ENCODE measurements at places on chromosomes 16 and 17.

- DNase-seq: no peak
These were observed 3.0 kb upstream of the CCL2 start for GRCh38 chr17:34252095-34252443.

DNA sequence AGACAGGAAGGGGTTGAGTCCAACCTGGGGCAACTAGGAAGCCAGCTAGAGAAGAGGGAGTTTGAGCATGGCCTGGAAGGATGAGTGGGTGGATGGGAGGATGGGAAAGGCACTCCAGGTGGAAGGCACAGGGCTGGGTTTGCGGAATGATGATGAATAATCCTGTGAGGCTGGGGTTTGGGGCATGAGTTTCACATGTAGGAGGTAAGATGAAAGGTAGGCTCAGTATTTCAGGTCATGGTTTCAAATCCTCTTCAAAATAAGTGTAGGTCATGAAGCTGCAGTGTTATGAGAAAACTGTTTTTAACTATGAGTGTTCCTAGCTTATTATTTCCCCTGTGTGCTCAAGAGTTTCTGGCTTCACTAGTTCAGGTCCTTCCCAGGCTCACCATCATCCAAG is 130.3 kb downstream of the SKAP1 start:
- DNase-seq: no peak

GRCh38 chr17:72943826-72944689 is 148.4 kb downstream of the SLC39A11 start:
- no peak for DNase-seq

GRCh38 chr16:24430954-24431760 is 108.2 kb upstream of the RBBP6 start:
- DNase-seq: no peak

GRCh38 chr16:82924075-82924854 is 297.5 kb downstream of the CDH13 start:
- no peak for DNase-seq

DNA sequence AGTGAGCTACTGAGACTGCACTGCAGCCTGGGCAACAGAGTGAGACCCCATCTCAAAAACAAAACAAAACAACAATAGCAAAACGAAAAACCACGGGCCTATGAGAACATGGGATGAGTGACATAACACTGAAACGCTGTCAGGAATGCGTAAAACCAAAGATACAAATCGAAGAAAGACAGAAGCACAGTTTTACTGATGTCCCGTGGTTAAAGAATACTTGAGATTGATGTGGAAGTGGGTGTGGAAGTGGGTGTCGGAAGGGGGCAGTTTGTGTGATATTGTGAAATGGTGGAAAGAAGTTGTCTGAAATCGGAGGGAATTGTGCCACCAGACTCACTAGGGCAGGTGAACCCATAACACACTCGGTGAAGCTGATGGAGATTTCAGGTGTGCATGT is 9.5 kb downstream of the ST6GALNAC2 start:
- DNase-seq: no peak

DNA sequence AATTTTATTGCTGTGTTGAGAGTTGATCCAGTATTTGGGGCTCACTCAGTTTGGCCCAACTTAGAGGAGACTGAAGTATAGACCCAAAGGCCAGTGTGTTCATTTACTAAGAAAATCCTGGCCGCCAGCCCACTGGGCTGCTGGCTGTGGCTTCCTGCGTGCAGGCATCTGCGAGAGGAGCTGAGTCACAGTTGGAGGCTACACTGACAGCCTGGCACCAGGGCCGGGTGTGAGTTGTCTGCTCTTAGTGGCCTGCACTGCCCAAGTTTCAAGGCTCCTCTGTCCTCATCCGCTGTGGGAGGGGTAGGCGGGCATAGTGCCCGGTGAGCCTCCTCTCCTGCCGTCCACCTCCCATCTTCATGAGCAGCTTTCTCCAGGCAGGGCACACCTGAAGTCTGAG is 54.2 kb downstream of the PLD6 start:
- no peak for DNase-seq

DNA sequence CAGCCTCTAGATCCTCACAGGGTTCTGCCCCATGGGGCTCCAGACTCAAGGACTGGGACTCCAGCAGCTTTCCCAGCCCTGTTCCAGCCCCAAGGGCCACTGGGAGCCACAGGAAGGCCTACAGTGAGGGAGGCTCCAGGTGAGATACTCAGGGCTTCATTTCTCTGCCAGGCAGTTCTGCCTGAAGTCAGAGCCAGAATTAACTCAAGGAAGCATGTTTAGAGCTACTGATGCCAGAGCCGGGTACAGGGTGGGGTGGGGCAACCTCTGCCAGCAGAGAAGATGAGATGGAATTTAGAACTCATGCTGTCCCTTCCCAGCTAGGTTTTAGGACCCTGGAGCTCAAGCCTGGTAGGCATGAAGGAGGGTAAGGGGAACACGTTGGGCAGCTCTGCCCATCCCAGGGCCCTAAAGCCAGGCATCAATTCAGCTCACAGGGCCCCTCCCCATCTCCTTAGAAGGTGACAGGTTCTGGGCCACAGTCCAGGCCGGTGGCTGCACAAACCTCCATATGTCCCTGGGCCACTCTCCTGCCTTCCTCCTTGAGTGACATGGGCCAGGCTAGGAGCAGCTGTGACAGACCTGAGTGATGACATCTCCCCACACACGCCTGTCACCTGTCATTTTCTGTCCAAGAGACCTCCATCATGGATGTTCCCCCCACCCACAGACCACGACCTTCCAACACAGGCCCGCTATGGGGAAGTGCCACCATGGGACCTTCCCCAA is 24.5 kb upstream of the SPPL2C start:
- DNase-seq: no peak

- DNase-seq: no peak
These were observed 19.9 kb downstream of the GAS7 start for GRCh38 chr17:10178506-10178991.

DNA sequence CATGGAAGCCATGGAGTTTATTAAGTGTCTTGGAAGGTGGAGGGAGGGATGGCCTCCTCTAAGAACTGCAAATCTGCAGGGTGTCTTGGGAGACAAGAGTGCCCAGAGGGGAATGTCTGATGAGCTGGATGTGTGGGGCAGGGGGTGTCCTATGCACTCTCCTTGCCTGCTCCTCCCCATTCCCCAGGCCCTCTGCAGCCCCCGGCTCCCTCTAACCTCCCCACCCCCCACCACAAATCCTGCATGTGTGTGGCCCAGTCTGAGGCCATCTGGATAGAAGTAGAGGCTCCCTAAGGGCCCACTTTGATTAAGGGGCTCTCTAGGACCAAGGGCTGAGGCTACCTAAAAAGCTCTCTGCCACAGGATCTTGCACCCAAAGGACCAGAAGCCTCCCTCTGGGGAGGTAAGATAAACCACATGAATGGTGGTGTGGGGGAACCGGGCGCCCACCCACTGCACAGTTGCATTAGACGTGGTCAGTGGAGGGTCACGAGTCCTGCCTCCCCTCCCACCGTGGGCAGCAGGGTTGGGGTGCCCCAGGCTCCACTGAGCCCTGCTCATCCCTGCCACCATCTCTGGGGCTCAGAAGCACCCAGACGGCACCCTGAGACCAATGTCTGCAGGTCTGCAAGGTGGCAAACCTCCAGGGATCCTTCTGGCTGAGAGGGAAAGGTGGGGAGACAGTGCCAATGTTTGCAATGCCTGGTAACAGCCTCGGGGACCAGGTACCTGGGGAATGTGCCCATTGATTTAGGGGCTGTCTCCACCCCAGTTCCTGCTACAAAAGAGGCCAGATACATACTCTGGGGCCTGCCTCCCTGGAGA is 618 bp downstream of the AANAT start:
- no peak for DNase-seq

All from stimulated activated CD8-positive, alpha-beta memory T cell treated with anti-CD3 and anti-CD28 coated beads, Interleukin-4, amount 100 ng/mL, for 1 hour (primary cell).